ENCODE measurements at places on chromosomes 5 and 9. TPM values are rescaled to one million over a fixed set of nuclear protein-coding genes. Genes with fewer than 3 reads are reported as not detected.

Gene CCL19
- total RNA-seq = 2.2 TPM

Gene ADAMTS16
- 0.16 TPM for total RNA-seq

Gene LAMC3
- 1.9 TPM for total RNA-seq

Gene LRRC19
- total RNA-seq = 130 TPM

Gene ZNF618
- total RNA-seq = 3.1 TPM

Gene AJM1
- 17.1 TPM for total RNA-seq

Gene CNTNAP3
- 0.62 TPM for total RNA-seq

DNA sequence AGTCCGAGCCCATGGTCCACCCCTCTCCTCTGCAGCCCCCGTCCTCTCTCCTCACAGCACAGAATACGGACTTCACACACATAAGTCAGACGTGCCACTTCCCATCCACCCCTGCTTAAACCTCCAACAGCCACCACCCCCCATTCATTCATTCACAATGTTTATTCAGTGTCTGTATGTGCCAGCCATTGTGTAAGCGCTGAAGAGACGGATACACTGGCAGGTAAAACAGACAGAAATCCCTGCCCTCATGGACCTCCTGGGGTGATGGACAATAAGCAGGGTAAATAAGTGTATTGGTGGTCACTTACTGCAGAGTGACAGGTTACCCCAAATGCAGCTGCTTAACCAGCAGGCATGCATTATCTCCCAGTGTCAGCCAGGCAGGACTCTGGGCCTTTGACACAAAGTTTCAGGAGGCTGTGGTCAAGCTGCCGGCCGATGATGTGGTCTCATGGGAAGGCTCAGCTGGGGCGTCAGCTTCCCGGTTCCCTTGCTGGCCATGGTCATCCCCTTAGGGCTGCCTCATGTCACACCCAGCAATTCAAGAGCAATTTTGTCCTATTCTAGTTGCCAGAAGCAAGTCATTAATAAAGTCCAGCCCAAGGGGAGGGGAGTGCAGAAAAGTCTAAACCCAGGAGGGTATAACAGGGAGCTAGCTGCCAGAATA lies 1.8 kb upstream of the PAXX start:
- H3K27ac ChIP-seq = no peak overlapping the region
- peaks cover 4% of the 10 kb centered on the region for H3K4me1 ChIP-seq
- H3K36me3 ChIP-seq = no peaks in the 10 kb centered on the region
- H3K27me3 ChIP-seq = peaks cover 10% of the 10 kb centered on the region
- DNase-seq = no peak

DNA sequence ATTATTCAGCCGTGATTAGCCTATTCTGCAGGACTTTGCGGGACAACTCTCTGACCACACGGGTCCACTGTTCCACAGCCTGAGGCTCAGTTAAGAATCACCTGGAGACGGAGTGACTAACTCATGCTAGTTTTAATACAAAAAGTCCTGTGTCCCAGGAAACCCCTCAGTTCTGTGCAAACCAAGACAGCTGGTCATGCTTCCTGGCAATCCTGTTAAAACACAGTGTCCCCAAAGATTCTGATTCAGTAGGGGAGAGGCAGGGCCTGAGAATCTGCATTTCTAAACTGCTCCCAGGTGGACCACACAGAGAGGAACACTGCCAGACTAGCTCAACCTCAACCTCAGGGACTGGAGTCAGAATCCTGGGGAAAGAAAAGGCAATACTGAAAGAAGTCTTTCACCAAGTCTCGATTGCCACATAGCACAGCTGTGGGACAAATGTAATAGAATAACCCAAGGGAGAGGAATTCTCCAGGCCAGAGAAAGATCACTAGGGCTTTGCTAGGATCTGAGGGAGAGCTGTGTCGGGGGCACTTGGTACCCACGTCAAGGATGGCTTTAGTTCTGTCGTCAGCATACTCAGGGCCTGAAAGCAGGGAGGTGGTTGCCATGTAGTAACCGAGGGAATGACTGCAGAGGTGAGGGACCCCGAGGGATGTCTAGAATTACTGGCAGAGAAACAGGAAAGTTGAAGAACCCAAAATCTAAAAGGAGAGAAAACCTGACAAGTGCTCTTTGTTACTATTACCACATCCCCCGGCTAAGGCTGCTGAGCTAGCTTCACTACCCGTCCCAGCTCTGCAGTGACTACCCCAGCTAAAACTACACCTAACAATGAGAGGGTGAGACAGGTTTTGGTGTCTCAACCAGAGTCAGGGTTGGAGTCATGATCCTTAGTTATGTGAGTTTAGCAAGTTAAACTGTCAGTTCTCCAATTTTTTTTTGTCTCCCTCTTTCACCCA lies 8.6 kb downstream of the SUSD1 start:
- no peak overlapping the region for H3K27ac ChIP-seq
- no peaks in the 10 kb centered on the region for H3K27me3 ChIP-seq
- no peak overlapping the region for H3K4me3 ChIP-seq
- no peak for DNase-seq
- peaks cover 9% of the 10 kb centered on the region for H3K4me1 ChIP-seq

GRCh38 chr9:112761912-112762655 lies 11.5 kb downstream of the SNX30 start:
- H3K27me3 ChIP-seq = no peaks in the 10 kb centered on the region
- H3K4me3 ChIP-seq = no peak overlapping the region
- H3K4me1 ChIP-seq = no peaks in the 10 kb centered on the region
- no peak for DNase-seq

GRCh38 chr9:122318284-122318683 lies 52.5 kb upstream of the PTGS1 start:
- no peak overlapping the region for H3K4me3 ChIP-seq
- H3K4me1 ChIP-seq = no peaks in the 10 kb centered on the region
- no peaks in the 10 kb centered on the region for H3K27me3 ChIP-seq

DNA sequence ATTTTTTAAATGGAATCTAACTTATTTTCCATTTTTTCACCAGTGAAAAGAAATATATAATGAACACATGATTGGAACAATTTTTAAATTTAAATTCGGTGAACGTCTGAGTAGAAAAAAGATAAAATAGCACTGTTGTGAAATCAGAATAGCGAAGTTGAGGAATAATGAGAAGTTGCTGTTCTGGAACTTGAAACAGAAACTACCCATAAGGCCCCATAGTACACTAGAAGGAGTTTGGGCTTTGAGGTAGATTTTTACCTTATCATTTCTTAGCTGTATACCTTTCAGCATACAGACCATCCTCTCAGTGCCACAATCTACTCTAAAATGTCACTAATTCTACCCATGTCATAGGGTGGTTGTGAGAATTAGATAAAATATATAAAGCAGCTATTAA lies 35.1 kb downstream of the TDRD7 start:
- H3K4me3 ChIP-seq = no peak overlapping the region
- no peaks in the 10 kb centered on the region for H3K4me1 ChIP-seq
- H3K27me3 ChIP-seq = no peaks in the 10 kb centered on the region
- no peaks in the 10 kb centered on the region for H3K36me3 ChIP-seq

DNA sequence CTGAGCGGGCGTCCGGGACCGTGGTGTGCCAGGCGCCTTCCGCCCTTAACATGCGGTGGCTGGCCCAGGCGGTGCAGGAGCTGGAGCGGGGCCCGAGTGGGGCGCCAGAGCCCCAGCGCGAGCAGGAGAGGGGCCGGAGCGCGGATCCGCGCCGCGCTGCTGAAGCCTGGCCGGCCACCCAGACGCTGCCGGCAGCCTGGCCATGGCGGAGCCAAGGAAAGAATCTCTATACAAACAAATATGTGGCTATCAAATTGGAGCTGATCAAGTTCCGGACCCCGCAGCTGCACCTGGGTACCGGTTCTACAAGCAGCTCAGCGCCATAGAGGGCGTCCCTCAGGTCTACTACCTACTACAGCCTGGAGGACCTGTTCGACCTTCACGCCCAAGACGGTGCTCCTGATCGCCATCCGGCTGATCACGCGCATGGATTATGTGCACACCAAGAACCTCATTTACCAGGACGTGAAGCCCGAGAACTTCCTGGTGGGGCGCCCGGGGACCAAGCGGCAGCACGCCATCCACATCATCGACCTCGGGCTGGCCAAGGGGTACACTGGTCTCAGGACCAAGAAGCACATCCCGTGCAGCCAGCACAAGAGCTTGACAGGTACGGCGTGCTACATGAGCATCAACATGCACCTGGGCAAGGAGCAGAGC lies 55.8 kb downstream of the JAK2 start:
- no peaks in the 10 kb centered on the region for H3K4me1 ChIP-seq
- DNase-seq = no peak
- H3K4me3 ChIP-seq = no peak overlapping the region
- no peaks in the 10 kb centered on the region for H3K36me3 ChIP-seq

DNA sequence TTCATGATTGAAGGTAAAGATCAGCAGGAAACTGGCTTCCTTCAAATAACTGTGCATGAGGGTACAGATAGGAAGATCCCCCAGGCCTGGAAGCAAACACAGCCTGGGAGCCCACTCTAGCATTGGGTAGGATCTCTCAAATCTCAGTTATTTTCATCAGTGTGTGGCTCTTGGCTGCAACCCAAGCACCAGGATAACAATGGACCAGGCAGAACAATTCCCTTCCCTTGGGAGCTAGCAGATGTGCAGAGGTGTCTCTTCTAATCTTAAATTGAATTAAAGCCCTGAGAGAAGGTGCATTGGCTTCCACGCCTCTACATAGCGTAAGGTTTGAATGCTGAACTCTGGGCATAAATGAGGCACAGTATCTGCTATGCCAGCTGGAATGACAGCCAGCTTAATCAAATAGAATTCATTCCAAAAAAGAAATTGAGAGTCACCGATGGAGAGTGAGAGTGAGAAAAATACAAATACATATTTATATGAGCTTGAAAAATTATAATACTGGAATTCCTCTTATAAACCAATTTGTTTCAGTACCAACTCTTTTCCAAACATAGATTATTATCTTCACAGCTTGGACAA lies 957.3 kb downstream of the CDH12 start:
- no peaks in the 10 kb centered on the region for H3K36me3 ChIP-seq
- no peak overlapping the region for H3K27ac ChIP-seq
- DNase-seq = no peak
- H3K27me3 ChIP-seq = no peaks in the 10 kb centered on the region
- H3K4me1 ChIP-seq = no peaks in the 10 kb centered on the region

- H3K27me3 ChIP-seq = no peaks in the 10 kb centered on the region
- peaks cover 9% of the 10 kb centered on the region for H3K4me1 ChIP-seq
- H3K4me3 ChIP-seq = peak overlapping the region; percentile 49
- peak; percentile 16 for DNase-seq
- H3K36me3 ChIP-seq = no peaks in the 10 kb centered on the region
Observed at GRCh38 chr5:6715271-6715670, 2.0 kb downstream of the TENT4A start.

DNA sequence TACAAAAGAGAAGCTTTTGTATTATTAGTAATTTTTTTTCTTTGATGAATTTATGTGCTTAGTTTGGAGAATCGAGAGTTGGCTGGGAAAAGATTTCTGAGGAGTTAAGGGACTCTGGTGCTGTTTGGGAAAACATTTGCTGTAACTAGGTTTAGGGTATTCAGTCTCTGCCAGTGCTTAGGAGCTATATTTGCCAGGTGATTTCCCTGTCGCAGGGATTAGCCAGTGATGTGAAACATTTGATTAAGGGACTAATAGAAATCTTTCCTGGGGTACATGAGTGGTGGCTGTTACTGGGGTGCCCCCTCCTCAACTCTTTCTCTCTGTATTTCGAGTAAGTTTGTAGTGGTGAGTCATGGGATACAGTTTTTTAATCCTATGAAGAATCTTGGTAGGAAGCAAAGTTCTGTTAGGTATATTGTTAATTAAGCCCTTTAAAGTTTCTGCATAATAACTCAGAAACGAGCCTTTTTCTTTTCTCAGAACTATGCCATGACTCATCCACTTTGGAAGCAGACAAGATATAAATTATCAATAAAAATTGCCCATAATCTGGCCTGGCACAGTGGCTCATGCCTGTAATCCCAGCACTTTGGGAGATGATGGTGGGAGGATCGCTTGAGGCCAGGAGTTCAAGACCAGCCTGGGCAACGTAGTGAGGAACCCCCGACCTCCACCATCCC lies 18.6 kb downstream of the RGMB start:
- no peak overlapping the region for H3K4me3 ChIP-seq
- peaks cover 10% of the 10 kb centered on the region for H3K4me1 ChIP-seq
- H3K36me3 ChIP-seq = no peaks in the 10 kb centered on the region
- no peak overlapping the region for H3K27ac ChIP-seq
- DNase-seq = no peak

GRCh38 chr9:69759021-69759420 lies 790 bp downstream of the PTAR1 start:
- H3K4me1 ChIP-seq = no peaks in the 10 kb centered on the region
- peak overlapping the region; percentile 86 for H3K4me3 ChIP-seq
- no peaks in the 10 kb centered on the region for H3K36me3 ChIP-seq

GRCh38 chr5:4197151-4197550 lies 601.5 kb downstream of the IRX1 start:
- H3K4me3 ChIP-seq = no peak overlapping the region
- no peaks in the 10 kb centered on the region for H3K4me1 ChIP-seq
- no peaks in the 10 kb centered on the region for H3K36me3 ChIP-seq
- no peak overlapping the region for H3K27ac ChIP-seq

- H3K4me1 ChIP-seq = no peaks in the 10 kb centered on the region
- H3K27ac ChIP-seq = no peak overlapping the region
Observed at GRCh38 chr9:80376180-80376579, 804.4 kb downstream of the TLE4 start.

DNA sequence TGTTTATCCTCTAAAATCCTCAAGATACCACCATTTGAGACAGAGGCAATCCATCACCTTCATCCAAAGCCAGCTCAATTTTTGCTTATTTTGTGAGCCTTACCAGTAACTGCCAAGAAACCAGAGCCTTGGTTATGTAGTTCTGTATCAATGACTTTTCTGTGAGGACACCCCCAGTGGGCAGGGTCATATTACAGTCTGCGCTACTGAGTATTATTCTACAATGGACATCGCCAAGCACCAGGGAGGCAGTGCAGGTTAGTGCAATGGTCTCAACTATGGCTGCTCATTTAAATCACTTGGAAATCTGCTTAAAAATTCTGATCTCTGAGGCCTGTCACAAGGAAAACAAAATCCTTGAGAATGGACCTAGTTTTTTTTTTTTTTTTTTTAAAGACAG lies 90.5 kb upstream of the NIPAL4 start:
- no peaks in the 10 kb centered on the region for H3K36me3 ChIP-seq
- DNase-seq = no peak
- H3K27me3 ChIP-seq = no peaks in the 10 kb centered on the region
- H3K4me1 ChIP-seq = no peaks in the 10 kb centered on the region

GRCh38 chr9:2816476-2817141 lies 27.3 kb downstream of the PUM3 start:
- H3K27me3 ChIP-seq = no peaks in the 10 kb centered on the region
- no peaks in the 10 kb centered on the region for H3K36me3 ChIP-seq
- H3K4me3 ChIP-seq = no peak overlapping the region
- H3K4me1 ChIP-seq = no peaks in the 10 kb centered on the region
- H3K27ac ChIP-seq = peak overlapping the region; percentile 38
- peak; percentile 32 for DNase-seq
